ENCODE measurements at places on chromosomes 13 and 19.

GRCh38 chr13:106815545-106815944 is 247.6 kb upstream of the ARGLU1 start:
- DNase-seq: no peak

GRCh38 chr13:98405107-98405571 is 171.8 kb downstream of the STK24 start:
- DNase-seq: no peak

GRCh38 chr13:111483621-111483987 is 163.2 kb downstream of the TEX29 start:
- DNase-seq: no peak

DNA sequence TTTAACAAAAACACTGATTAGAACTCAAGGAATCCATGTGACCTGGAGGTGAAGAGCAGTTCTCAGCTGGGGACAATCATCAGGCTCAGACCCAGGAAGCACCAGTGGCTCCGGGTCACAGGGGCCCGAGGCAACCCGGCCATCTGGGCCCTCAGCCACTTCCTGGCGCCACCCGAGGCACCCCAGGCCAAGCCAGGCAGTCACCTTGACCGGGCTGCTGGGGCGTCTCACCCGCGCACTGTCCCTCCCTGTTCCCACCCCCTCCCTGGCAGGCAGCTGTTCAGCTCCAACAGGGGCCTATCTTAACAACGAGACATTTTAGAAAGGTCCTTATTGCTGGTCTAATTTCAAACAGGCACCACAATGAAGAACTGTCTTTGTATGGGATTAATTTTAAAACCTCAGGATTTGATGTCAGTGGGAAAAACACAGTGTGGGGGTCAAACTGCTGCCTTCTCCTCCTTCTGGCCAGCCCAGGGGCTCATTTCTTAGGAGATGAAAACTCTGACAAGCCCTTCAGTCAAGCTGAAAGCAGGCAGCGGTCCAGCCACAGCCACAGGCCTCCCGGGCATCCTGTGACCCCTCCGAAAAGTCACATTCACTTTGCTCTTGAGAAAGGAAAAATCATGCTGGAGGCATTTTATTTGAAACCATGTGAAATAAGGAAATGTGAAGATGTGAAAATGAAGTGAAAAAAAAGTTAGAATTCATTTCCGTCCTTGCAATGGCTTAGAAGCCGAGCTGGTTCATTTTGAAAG is 83.3 kb downstream of the KCTD15 start:
- DNase-seq: peak; percentile 22

- DNase-seq: no peak
Measured at GRCh38 chr13:29676535-29676934, 81.0 kb upstream of the SLC7A1 start.

- DNase-seq: no peak
Measured at GRCh38 chr13:30714629-30715371, 20.5 kb upstream of the ALOX5AP start.

- DNase-seq: no peak
Measured at GRCh38 chr13:97539651-97540610, 106.0 kb downstream of the RAP2A start.

DNA sequence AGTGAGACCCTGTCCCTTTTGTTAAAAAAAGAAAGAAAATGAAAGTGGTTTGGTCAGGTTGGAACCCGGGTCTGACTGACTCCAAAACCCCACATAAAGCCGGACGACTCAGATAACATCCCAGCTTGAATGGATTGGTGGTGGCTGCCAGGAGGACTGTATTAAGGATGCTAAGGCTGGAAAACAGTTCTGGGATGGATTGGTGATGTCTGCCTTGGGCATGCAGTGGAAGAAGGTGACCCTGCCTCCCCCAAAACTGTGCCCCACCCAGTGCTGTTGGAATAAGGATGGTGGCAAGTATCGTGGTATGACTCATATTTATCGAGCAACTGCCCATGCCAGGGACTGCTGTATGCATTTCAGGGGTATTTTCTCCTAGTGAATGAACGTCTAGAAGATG is 18.5 kb upstream of the COLGALT1 start:
- DNase-seq: no peak

DNA sequence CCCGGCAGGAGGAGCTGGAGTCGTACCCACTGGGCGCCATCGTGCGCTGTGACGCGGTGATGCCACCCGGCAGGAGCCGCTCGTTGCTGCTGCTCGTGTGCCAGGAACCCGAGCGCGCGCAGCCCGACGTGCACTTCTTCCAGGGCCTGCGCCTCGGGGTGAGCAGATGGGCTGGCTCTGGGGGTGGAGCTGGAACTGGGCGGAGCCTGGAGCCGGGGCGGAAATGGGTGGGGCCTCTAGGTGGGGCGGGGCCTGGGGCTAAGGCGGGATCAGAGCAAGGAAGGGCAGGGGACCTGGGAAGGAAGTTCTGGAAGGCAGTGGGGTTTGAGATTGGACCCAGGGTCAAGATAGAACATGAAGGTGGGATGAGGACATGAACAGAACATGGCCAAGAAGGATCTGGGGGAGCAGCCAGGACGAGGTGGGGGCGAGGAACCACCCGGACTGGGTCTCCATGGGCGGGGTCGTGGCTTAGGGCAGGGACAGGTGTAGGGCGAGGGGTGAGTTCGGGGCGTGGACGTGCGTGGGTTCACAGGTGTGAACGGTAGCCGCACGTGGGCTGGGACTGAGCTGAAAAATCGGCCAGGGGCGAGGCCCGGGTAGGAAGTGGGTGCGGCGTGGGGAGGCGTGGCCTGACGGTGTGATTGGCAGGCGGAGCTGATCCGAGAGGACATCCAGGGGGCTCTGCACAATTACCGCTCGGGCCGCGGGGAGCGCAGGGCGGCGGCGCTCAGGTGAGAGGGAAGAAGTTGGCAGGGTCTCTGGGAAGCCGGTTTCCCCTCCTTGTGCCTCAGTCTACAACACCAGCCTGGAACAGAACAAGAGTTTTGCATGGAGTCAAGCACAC is 4.7 kb downstream of the EPS8L1 start:
- DNase-seq: peak; percentile 34

GRCh38 chr13:111382877-111383276 is 62.4 kb downstream of the TEX29 start:
- DNase-seq: no peak

DNA sequence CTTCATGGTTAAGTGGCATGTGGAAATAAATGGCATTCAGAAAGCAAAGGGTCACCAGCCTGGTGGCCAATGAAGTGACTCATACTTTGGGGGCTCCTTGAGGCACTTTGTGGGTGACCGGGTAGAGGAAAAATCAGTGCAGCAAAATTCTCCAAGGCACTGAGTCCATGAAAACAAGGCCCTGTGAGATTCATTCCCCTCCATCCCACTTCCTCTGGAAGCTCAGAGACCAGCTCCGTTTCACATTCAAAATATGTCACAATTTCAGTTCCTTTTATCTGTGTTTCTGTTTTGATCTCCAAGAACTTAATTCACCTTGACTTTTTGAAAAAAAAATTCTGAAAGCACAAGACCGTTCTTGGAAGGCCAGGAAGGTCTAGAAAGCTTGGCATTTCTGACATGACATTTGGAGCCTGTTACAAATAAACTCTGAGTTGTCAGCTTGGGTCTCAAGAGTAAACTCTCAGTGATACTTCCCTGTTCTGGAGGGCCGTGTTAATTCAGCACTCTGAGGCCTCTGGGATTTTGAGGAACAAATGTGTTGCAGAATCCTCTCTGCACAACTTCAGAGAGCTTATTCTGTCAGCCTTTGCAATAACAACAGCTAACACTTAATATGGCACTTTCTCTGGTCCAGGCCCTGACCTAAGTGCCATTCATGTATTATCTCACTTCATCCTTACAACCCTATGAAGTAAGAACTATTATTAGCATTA is 6.8 kb downstream of the CYSLTR2 start:
- no peak for DNase-seq

GRCh38 chr19:8585894-8586750 is 8.9 kb upstream of the MYO1F start:
- no peak for DNase-seq

DNA sequence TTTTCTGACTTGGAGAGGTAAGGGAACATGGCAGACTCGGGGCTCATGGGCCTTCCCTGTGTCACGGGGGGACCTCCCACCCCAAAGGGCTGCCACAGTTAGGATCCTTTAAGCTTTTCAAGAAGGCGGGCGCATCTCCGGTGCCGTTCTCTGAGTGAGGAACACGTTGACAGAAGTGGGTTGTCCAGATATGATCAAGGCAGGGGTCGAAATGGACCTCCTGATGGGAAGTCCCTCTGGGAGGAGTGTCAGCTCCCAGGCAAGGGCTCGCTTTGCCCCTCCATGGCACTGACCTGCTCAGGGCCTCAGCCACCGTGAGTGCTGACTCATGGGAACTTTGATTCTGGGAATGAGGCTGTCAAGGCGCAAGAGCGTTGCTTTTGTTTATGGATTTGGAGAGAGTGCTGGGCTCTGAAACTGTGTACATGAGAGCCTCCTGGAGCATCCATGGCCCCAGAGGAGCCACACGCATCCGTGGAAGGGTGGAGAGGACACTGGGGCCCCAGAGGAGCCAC is 6.5 kb upstream of the TEX29 start:
- DNase-seq: no peak

DNA sequence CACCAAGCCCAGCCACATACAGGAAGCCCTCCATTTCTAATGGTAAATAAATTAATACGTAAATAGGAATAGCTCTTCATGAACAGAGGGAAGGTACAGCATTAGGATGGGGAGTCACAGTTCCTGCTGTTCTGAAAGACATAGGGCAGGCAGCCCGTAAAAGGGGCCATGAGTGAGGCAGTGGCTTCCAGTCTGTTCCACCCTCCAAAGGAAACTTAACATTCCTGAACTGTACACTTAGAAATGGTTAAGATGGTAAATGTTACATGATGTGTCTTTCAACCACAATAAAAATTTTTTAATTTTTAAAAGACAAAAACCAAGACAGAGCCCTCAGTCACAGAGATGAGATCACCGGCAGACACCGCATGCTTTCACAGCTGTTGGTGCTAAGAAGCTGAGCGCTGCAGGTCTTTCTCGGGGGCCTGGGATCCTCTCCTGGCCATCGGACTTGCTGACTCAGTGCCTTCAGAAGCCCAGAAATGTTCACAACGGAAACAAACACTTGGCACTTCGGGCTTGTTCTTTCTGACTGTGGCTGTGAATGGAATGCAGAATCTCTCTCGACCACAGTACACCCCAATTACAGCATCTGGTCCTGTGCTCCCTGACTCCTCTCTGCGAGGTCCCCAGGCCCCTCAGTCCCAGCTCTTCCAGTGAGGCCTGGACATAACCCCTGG is 36.4 kb downstream of the EPS15L1 start:
- no peak for DNase-seq

GRCh38 chr19:21584537-21584936 is 79.1 kb downstream of the ZNF429 start:
- DNase-seq: no peak

DNA sequence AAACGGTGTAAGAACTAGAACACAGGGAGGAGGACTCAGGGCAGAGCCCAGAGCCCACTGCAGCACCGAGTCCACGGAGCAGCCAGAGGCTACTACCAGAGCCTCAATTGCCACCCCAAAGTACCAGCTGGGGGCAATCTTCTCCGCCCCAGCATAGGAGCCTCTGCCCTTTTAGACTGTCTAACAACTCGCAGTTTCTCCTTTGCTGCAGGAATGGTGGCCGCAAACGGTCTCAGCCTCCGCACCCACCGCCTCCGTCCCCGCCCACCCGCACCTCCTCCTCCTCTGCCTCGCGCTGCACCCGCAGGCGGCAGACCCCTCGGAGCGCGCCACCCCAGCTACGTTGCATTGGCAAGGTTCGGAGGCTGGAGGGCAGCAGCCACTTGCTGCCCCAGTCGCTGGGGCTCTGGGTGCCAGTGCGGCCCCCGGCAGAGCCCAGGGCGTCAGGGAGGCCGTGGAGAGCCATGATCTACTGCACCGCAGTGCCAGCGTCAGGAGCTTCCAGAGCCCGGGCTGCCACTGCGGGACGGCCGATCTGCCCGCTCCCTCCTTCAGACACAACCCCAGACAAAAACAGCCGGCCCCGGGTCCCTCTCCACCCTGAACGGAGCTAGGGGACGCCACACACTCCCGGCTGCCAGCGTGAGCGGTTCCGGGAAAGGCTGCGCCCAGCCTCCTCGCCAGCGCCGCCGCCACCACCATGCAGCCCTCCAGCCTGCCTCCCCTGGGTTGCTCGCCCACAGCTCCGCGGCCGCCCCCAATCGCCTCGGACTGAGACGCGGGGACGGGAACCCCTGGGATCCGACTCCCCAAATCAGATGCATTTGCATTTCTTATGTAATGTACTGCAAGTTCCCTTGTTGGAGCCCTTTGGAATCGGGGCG is 1.8 kb downstream of the FGF14 start:
- DNase-seq: peak; percentile 45

DNA sequence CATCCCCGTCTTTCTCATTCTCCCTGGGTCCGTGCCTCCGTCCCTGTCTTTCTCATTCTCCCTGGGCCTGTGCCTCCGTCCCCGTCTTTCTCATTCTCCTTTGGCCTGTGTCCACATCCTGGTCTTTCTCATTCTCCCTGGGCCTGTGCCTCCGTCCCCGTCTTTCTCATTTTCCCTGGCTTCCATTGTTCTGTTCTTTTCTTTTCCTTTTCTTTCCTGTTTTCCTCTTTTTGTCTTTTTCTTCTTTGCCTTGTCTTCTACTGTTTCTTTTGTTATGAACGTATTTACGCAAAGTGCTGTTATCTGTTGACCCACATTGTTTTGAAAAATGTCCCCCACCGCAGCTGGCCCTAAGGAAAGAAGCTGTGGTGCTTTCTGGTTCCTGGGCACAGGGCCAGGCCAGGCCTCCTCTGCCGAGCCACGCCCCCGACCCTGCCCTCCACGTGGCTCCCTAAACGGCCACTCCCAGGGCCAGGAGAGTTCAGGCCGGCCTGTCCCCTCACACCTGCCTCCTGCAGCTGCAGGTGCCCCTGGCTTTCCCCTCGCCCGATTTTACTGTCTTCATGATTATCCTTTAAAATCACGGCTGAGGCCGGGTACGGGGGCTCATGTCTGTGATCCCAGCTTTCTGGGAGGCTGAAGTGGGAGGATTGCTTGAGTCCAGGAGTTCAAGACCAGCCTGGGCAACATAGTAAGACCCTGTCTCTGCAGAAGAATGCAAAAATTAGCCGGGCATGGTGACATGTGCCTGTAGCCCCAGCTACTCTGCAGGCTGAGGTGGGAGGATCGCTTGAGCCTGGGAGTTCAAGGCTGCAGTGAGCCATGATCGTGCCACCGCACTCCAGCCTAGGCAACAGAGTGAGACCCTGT is 14.0 kb upstream of the TMPRSS9 start:
- DNase-seq: no peak

DNA sequence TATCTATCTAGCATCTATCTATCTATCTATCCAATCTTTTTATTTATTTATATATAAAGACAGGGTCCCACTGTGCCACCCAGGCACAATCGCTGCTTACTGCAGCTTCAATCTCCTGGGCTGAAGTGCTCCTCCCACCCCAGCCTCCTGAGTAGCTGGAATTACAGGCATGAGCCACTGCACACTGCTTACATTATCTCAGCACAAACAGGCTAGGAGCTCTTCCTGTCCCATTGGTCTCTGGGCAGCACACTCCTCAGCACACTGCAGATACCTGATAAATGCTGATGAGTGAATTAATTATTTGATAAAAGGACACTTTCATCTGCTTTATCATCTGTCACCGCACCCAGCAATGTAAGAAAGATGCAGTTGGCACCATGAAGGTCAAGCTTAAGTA is 16.1 kb downstream of the ZNF562 start:
- no peak for DNase-seq

- DNase-seq: no peak
Measured at GRCh38 chr19:7657131-7657751, 11.6 kb upstream of the RETN start.

- peak; percentile 3 for DNase-seq
Measured at GRCh38 chr13:105914291-105915036, 621.0 kb downstream of the EFNB2 start.
